ENCODE measurements at places on chromosomes 11 and 22.

DNA sequence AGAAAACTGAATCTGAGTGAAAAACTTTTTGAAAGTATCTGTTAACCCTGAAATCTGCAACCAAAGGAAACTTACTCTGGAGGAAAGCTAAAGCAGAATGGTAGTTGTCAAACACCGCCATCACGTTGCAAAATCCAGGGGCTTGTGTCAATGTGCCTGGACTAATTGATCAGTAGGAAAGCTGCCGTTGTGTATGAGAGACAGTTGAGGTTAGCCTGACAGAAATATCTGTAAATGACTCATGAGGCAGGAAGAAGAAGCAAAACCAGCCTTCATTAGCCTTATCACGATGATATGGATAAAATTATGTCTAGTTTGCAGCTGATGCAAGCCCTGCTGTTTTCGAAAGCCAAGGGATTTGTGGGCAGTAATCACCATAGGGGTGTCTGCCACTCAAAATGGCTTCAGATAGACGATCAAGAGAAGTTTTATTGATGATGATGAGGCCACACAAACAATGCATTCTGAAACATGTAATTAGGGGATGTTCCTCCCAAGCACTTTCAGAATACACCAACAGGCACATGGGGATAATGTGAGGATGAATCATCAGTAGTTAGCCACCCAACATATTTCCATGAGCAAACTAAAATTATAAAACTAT, 8.9 kb downstream of the SCGB1A1 start:
- H3K4me1 ChIP-seq: peaks cover 3% of the 10 kb centered on the region
- H3K27me3 ChIP-seq: peaks cover 13% of the 10 kb centered on the region
- DNase-seq: no peak

- no peak overlapping the region for H3K27ac ChIP-seq
- no peak overlapping the region for H3K4me3 ChIP-seq
- no peak for DNase-seq
- no peaks in the 10 kb centered on the region for H3K36me3 ChIP-seq
Measured at GRCh38 chr22:48574776-48575617, 1252.7 kb downstream of the BRD1 start.

DNA sequence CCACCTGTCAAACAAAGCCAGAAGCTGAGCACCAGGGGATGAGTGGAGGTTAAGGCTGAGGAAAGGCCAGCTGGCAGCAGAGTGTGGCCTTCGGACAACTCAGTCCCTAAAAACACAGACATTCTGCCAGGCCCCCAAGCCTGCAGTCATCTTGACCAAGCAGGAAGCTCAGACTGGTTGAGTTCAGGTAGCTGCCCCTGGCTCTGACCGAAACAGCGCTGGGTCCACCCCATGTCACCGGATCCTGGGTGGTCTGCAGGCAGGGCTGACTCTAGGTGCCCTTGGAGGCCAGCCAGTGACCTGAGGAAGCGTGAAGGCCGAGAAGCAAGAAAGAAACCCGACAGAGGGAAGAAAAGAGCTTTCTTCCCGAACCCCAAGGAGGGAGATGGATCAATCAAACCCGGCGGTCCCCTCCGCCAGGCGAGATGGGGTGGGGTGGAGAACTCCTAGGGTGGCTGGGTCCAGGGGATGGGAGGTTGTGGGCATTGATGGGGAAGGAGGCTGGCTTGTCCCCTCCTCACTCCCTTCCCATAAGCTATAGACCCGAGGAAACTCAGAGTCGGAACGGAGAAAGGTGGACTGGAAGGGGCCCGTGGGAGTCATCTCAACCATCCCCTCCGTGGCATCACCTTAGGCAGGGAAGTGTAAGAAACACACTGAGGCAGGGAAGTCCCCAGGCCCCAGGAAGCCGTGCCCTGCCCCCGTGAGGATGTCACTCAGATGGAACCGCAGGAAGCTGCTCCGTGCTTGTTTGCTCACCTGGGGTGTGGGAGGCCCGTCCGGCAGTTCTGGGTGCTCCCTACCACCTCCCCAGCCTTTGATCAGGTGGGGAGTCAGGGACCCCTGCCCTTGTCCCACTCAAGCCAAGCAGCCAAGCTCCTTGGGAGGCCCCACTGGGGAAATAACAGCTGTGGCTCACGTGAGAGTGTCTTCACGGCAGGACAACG, 11.7 kb downstream of the CXCR5 start:
- DNase-seq: peak; percentile 68
- peak overlapping the region; percentile 98 for H3K27ac ChIP-seq
- H3K27me3 ChIP-seq: no peaks in the 10 kb centered on the region
- peaks cover 31% of the 10 kb centered on the region for H3K36me3 ChIP-seq
- peaks cover 62% of the 10 kb centered on the region for H3K4me1 ChIP-seq

DNA sequence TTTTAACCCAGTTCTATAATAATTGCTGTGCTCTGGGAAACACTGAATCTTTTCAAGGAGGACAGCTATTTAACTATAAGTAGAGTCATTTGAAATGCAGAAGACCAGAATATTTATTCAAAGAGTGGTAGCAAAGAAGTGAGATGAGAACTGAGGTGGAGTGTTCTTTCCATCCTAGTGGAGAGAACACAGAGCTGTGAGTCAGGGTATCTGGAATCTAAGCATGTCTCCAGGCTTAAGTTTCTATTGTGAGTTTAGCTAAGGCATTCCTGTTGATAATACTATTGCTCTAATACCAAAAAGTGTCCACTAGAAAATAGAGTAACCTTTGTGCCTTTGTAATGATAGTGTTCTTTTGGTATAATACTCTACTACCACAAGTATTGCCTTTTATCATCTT, 32.4 kb downstream of the JAM3 start:
- no peak for DNase-seq
- H3K4me1 ChIP-seq: no peaks in the 10 kb centered on the region
- H3K4me3 ChIP-seq: no peak overlapping the region
- no peaks in the 10 kb centered on the region for H3K36me3 ChIP-seq

GRCh38 chr22:46355369-46355995, 20.0 kb downstream of the TRMU start:
- no peaks in the 10 kb centered on the region for H3K4me1 ChIP-seq
- H3K27me3 ChIP-seq: no peaks in the 10 kb centered on the region
- H3K27ac ChIP-seq: no peak overlapping the region

GRCh38 chr11:7657306-7658025, 15.8 kb downstream of the CYB5R2 start:
- DNase-seq: no peak
- no peaks in the 10 kb centered on the region for H3K4me1 ChIP-seq
- H3K36me3 ChIP-seq: no peaks in the 10 kb centered on the region
- no peak overlapping the region for H3K27ac ChIP-seq

- peaks cover 31% of the 10 kb centered on the region for H3K27me3 ChIP-seq
- H3K4me3 ChIP-seq: no peak overlapping the region
- H3K36me3 ChIP-seq: no peaks in the 10 kb centered on the region
Measured at GRCh38 chr11:133716602-133717001, 128.7 kb downstream of the SPATA19 start.

DNA sequence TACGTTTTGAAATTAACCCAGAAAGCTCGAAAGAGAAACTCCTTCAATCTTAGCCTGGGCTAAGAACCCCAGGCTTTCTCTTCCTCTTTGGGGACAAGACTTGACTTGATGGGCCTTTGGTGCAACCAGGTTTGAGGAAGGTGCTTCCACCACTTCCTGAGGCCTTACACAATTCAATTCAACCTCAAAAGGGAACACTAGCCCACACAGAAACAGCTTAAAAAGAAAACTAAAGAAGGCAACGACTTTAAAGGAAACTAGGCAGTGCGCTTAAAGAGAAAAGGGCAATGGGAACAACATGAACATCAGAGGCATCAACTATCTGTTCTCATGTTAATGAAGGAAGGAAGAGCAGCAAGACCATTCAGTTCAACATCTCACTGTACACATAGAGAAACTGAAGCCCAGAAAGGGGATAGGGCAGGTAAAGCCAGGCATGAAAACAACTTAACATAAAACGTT, 24.8 kb downstream of the PAK1 start:
- no peak overlapping the region for H3K4me3 ChIP-seq
- H3K27me3 ChIP-seq: no peaks in the 10 kb centered on the region
- DNase-seq: peak; percentile 69
- H3K36me3 ChIP-seq: no peaks in the 10 kb centered on the region
- peak overlapping the region; percentile 56 for H3K27ac ChIP-seq

- H3K4me3 ChIP-seq: no peak overlapping the region
- no peaks in the 10 kb centered on the region for H3K4me1 ChIP-seq
- no peak for DNase-seq
- H3K27ac ChIP-seq: no peak overlapping the region
- no peaks in the 10 kb centered on the region for H3K36me3 ChIP-seq
Measured at GRCh38 chr22:32652645-32653270, 148.7 kb upstream of the TIMP3 start.

DNA sequence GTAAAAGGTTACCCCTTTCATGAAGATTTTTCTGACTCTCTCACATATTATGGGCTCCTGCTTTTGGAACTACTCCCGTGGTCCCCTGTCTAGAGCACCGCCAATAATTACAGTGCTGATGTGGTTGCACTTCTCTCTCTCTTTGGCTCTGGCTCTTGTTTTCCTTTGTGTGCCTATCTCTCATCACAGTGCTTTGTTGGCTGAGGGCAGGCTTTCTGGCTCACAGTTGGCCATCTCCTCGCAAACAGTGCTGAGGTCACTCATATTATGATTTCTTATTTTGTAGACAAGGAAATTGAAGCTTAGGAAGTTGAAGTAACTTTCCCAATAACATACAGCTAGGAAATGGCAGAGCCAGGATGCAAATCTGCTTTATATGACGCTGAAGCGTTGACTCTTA, 192.5 kb downstream of the DDX10 start:
- peaks cover 13% of the 10 kb centered on the region for H3K36me3 ChIP-seq
- no peak overlapping the region for H3K4me3 ChIP-seq
- no peak overlapping the region for H3K27ac ChIP-seq
- no peaks in the 10 kb centered on the region for H3K27me3 ChIP-seq
- no peaks in the 10 kb centered on the region for H3K4me1 ChIP-seq
- no peak for DNase-seq

- peak; percentile 12 for DNase-seq
- no peak overlapping the region for H3K4me3 ChIP-seq
- H3K27me3 ChIP-seq: no peaks in the 10 kb centered on the region
- 0 out of 2 replicates have a peak overlapping the region, but pooled peaks have one; percentile 28 for H3K27ac ChIP-seq
Measured at GRCh38 chr11:67441731-67442351, 1.4 kb downstream of the CORO1B start.

DNA sequence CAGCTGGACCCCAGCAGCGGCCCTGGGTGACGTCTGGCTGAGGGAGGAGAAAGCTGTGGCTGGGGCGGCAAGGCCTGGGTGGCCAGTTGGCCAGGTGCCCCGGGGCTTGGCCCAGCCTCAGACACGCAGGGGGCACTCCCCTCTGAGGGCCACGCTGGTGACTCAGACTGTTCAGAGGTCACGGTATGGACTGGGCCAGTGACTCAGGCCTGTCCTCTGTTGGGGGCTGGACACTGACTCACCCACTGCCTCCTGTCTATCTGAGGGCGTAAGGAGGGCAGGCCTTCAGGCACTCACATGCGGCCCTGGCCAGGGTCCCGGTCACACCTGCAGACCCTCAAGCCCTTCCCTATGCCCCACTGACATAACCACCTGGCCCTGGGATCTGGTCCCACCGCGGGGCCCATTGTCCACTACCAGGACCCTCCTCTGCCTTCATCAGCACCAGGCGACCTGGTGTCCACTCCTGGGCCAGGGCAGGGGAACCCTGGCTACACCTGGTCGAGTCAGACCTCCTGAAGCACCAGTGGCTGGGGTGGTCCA, 3.7 kb upstream of the MUC5AC start:
- no peaks in the 10 kb centered on the region for H3K4me1 ChIP-seq
- H3K4me3 ChIP-seq: no peak overlapping the region
- no peak overlapping the region for H3K27ac ChIP-seq
- no peaks in the 10 kb centered on the region for H3K36me3 ChIP-seq
- no peak for DNase-seq

DNA sequence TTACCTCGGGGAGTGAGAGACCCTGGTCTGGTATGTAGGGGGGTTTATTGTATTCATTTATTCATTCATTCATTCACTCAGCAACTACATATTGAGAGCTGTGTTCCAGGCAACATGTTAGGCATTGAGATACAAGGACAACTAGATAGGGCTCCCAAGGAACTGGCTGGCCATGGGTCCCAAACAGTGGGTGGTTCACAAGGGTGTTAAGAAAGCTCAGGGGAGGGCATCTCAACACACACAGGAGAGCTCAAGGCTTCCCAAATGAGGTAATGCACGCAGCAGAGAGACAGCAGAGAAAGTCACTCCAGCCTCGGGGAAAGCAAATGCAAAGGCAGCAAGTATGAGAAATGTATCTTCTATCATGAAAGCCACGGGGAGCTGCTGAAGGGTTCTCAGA, 51.8 kb downstream of the BTG4 start:
- no peaks in the 10 kb centered on the region for H3K36me3 ChIP-seq
- no peak for DNase-seq
- no peak overlapping the region for H3K27ac ChIP-seq
- peaks cover 19% of the 10 kb centered on the region for H3K27me3 ChIP-seq

- peaks cover 34% of the 10 kb centered on the region for H3K36me3 ChIP-seq
- no peak overlapping the region for H3K27ac ChIP-seq
- no peak overlapping the region for H3K4me3 ChIP-seq
- no peaks in the 10 kb centered on the region for H3K4me1 ChIP-seq
- no peak for DNase-seq
- H3K27me3 ChIP-seq: no peaks in the 10 kb centered on the region
Measured at GRCh38 chr22:36765131-36765942, 10.6 kb downstream of the IFT27 start.

DNA sequence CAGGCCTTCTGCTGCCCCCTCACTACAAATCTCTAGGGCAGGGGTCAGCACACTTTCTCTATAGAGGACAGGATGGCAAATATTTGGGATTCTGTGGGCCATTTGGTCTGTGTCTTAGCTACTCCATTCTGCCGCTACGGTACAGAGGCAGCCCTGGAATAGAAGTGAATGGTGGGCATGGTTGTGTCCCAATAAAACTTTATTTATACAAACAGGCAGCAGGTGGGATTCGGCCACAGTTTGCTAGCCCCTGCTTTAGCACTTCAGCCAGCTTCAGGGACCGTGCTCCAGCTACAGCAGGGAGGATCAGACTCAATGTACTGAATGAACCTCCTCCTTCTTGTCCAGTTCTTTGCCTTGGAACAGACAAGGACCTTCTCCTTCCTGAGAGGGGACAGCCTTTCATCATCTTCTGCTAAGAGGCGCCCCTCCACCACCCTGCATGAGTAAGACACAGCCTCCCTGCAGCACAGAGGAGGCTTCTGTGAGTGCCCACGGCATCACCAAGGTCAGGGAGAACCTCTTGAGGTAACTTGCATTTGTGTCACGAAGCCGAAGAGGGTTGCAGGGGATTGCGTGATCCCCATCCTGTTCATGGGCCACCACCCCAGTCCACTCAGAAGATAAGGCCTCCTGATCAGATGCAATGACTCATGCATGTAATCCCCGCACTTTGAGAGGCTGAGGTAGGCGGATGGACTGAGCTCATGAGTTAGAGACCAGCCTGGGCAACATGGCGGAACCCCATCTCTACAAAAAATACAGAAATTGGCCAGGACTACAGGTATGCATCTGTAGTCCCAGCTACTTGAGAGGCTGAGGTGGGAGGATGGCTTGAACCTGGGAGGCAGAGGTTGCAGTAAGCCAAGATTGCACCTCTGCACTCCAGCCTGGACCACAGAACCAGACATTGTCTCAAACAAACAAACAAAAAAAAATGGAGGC, 4.6 kb downstream of the C11orf24 start:
- DNase-seq: no peak
- no peak overlapping the region for H3K27ac ChIP-seq
- H3K27me3 ChIP-seq: no peaks in the 10 kb centered on the region
- H3K4me1 ChIP-seq: peaks cover 22% of the 10 kb centered on the region
- H3K36me3 ChIP-seq: peaks cover 37% of the 10 kb centered on the region

All from DND-41 (cell line).